ENCODE measurements at places on chromosomes 12 and 14.
A peak's percentile ranks its signal among the peaks of the same experiment; 100 is the strongest.

DNA sequence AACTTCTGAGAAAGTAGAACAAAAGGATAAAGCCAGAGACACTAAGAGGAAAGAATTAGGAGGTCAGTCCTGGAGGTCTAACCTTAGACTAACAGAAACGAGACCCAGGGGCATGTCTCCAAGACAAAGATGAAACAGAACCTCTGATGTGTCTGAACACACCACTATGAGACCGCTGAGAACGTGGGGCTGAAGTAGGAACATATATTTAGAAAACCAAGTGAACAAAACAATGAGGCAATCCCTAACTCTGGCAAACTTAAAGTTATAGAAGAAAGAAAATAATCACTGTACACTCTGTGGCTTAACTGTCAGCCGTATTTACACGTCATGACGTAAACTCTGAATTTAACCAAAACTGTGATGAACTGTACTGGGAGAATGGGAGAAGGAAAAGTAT, 17.9 kb downstream of the KCTD10 start:
- no peak for DNase-seq

GRCh38 chr14:103496776-103497175, 25.9 kb downstream of the CKB start:
- no peak for DNase-seq

GRCh38 chr14:65110525-65110924, 8.2 kb upstream of the MAX start:
- no peak for DNase-seq

- DNase-seq: no peak
These were observed 29.6 kb downstream of the IFNG start for GRCh38 chr12:68129979-68130378.

DNA sequence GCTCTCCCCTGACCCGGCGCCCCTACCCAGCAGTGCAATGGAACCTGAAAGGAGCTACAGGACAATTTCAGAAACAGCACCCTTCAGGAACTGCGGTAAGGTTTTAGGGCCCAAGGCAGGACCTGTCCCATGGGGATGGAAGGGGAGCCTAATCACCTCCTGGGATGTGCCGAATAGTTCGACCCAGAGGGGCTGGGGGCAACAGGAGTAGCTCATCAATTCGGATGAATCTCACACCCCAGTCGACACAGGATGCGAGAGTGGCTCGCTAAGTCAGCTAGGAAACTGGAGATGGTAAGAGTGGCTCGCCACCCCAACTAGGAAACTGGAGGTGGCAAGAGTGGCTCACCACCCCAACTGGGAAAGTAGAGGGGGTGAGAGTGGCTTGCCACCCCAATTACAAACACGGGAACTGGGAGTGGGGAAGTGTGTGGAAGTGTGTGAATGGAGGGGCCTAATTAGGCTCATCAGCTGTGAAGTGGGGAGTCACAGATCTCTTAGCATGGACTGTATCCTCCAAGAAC, 57.1 kb downstream of the DHRS2 start:
- no peak for DNase-seq

GRCh38 chr12:76876696-76877229, 2.1 kb downstream of the CSRP2 start:
- no peak for DNase-seq

DNA sequence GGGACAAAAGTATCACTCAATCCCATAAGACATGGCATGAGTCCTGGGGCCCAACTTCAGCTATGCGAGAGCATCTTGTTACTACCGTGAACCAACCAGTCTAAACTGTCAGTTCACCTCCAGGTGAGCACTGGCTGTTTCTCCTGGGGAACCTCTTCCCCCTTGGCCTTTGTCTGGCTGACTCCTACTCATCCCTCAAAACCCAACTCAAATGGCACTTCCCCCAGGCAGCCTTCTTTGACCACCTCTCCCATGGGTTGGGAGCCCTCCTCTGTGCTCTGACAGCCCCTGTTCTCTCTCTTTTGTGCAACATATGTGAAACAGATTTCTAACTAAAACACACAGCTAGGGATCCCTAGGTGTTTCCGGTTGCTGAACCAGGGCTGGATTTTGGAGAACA, 37.7 kb downstream of the FOXN4 start:
- DNase-seq: no peak

GRCh38 chr12:40152783-40153383, 47.0 kb upstream of the SLC2A13 start:
- peak; percentile 64 for DNase-seq

DNA sequence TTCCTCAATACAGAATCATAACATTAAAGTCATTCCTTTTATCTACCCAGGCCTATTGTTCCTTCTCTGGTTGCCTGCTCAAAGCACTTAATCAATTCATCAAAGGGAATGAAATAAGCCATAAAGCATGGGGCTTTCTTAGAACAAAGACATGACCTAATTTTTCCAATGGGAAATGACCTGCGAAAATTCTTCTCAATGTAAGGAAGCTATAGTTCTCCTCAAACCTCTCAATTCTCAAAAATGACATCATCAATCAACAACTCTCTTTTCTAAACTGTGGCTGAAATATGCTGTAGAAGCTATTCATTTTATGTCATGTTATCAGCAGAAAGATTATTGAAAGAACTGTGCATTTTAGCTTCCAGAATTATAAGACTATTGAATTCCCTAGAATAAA, 116.0 kb upstream of the PTPRR start:
- no peak for DNase-seq

- no peak for DNase-seq
These were observed 113.5 kb downstream of the UNC79 start for GRCh38 chr14:93544212-93544611.

DNA sequence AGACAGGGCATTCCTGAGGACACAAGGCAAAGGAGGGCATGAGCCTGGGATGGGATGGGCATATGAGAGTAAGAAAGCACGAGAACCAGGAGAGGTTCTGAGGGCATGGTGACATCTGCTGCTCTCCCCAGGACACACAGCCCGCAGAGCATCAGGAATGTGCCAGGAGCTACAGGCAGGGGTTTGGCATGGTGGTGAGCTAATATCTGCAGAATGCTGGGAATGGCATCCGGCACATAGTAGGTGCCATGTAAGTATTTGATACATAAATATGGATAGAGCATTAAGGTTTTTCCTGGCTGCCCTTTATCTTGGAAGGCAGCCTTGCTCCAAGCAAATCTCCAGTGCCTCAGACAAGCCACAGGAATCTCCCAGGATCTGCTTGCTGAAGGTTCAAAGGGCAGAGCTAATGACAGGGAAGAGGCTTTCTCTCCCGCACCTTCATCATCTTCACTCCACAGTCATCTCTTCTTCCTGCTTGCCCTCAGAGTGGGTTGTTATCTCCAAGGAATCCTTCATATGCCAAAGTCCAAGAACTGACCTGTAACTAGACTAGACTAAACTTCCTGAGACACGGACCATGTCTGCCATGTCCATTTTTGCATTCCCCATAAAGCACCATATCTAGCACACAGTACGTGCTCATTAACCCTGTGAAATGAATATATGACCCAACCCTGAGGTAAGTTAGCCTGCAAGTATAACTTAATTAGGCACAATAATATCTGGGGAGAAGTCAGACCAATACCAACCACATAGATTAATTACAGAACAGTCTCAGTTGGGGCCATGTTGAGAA, 62.0 kb upstream of the SCN8A start:
- DNase-seq: no peak

GRCh38 chr14:82905762-82906161, 1372.1 kb upstream of the SEL1L start:
- DNase-seq: no peak

GRCh38 chr12:113135178-113136127, at the start of gene RASAL1:
Gene RASAL1 (minus strand): TSS chr12:113135761. CDS start chr12:113135462, 299 bp downstream.
- DNase-seq: peak; percentile 40

DNA sequence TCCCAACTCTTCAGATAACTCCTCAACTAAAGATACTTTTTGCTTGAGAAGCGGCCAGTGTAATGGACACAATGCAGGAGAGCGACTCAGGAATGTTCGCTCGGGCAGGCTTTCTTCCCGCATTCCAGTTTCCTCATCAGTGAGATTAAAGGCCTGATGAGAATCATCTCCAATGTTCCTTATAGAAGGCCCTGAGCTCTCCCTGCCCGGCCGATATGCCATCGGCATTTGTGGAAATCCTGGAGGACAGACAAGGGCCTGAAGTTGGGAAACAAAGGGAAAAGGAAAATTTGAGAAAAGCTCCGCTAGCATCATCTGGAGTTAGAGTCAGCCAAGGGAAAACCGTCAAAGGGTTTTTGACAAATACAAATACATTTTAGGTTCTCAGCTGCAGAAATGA, 38.0 kb upstream of the FOXN3 start:
- DNase-seq: no peak

All from femur (tissue), 1 donor.